ENCODE measurements at places on chromosomes 13 and 19.

DNA sequence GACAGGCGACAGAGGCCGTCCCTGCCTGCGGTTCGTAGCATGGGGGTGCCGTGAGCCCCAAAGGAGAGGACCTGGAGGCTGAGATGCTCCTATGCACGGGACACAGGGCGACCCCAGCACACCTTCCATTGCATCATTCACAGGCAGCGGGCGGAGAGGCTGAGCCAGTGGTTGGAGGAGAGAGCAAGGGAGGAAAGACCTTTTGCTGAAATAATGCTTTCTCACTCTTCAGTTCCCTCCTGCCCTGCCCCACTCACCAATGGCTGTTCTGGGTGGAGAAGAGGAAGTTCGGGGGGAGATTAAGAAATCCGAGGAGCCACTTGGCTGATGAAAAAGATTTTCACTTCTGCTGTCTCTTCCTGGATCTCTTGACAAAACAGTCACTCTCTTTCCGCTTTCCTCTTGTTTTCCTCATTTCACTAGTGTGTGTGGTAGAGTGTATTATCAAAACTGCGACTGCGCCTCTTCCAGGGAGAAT is at the start of gene NLRP12:
Gene NLRP12 (minus strand): TSS at position 181 of the 478 bp plus-strand sequence. CDS start 140 bp downstream, at position 41.
- DNase-seq: no peak

DNA sequence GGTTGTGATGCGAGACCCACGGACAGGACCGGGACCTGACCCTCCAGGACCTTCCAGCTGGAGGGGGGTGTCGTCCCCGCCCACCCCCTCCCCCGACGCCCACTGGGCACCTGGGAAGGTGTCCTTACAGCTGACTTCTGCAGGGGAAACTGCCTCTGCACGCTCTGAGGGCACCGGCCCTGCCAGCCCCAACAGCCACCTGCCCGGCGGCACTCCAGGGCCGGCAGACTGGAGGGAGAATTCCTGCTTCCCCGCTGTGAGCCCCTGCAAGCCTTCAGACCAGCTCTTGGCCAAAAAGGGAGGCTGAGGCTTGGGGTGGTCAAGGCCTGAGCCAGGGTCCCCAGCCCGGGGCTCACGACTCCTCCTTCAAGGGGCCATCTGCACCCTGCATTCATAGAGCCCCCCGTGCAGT is 1.2 kb downstream of the CNN2 start:
- DNase-seq: no peak

- no peak for DNase-seq
Observed at GRCh38 chr13:35485424-35485823, 8.9 kb upstream of the MAB21L1 start.

DNA sequence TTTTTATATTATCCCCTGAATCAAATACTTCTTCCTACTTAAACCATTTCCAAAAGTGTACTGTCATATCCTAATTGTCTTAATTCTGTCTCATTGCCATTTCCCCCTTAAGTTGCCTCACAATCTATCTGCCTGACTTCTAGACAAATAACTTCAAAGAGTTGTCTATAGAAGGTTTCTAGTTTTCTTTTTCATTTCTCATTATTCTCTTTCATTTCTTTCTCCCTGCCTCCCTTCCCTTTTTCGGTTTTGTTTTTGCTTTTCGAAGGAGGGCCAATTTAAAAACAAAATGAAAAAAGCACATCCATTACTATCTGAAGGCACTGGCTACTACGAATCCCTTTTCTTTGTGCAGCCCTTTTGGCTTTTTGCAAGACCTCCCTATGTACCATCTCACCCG is 367.2 kb downstream of the DNAJC15 start:
- no peak for DNase-seq

GRCh38 chr13:97441368-97441767 is 7.4 kb downstream of the RAP2A start:
- no peak for DNase-seq
